ENCODE measurements at places on chromosomes 1 and 21. TPM values are rescaled to one million over a fixed set of nuclear protein-coding genes. Genes with fewer than 3 reads are reported as not detected.

RNU1-4 gene
- total RNA-seq: under 0.01 TPM

TIMM17A gene
- 52.6 TPM for total RNA-seq

ST6GALNAC5 gene
- 0.83 TPM for total RNA-seq

CYP4B1 gene
- total RNA-seq: not detected

F13B gene
- not detected for total RNA-seq

SHISA4 gene
- 27.0 TPM for total RNA-seq

ADGRL2 gene
- 378 TPM for total RNA-seq

CNIH3 gene
- 21.2 TPM for total RNA-seq

THEM5 gene
- not detected for total RNA-seq

OR10J1 gene
- not detected for total RNA-seq

SETSIP gene
- total RNA-seq: not detected

AKR7A3 gene
- total RNA-seq: 0.59 TPM

SLC9C2 gene
- total RNA-seq: 0.03 TPM

ILF2 gene
- 101 TPM for total RNA-seq

ELOVL1 gene
- total RNA-seq: 60.1 TPM

TEX38 gene
- not detected for total RNA-seq

MYOC gene
- 0.13 TPM for total RNA-seq

OLFML3 gene
- 24.8 TPM for total RNA-seq

ADAMTSL4 gene
- 13.4 TPM for total RNA-seq

UAP1 gene
- total RNA-seq: 161 TPM

PROK1 gene
- total RNA-seq: not detected

HHIPL2 gene
- 0.23 TPM for total RNA-seq

NBPF20 gene
- 10.0 TPM for total RNA-seq

SPRR5 gene
- not detected for total RNA-seq

SPTA1 gene
- under 0.01 TPM for total RNA-seq

SPRR1B gene
- total RNA-seq: not detected

IFI44L gene
- total RNA-seq: 3.8 TPM

CA6 gene
- total RNA-seq: not detected

KCNN3 gene
- total RNA-seq: 0.07 TPM

TRAPPC3 gene
- 61.5 TPM for total RNA-seq

EXTL1 gene
- total RNA-seq: 0.20 TPM

RGS8 gene
- not detected for total RNA-seq

LCE1D gene
- not detected for total RNA-seq

PITHD1 gene
- total RNA-seq: 32.7 TPM

ZBTB8B gene
- total RNA-seq: 0.07 TPM

ERG gene
- total RNA-seq: 26.9 TPM

TACSTD2 gene
- total RNA-seq: 0.26 TPM

ADCY10 gene
- total RNA-seq: under 0.01 TPM

HAO2 gene
- not detected for total RNA-seq

MAP1LC3C gene
- 0.13 TPM for total RNA-seq

TDRD5 gene
- total RNA-seq: not detected

OLIG2 gene
- total RNA-seq: not detected

DCDC2B gene
- total RNA-seq: not detected

NHLH1 gene
- 0.07 TPM for total RNA-seq

CFH gene
- total RNA-seq: 365 TPM

FAM110D gene
- not detected for total RNA-seq

KRTAP21-2 gene
- total RNA-seq: not detected

OR2L13 gene
- total RNA-seq: not detected

GPR25 gene
- not detected for total RNA-seq

DNAJC11 gene
- 44.4 TPM for total RNA-seq

NCAM2 gene
- total RNA-seq: 9.1 TPM

SPRR2B gene
- not detected for total RNA-seq

ATP1A4 gene
- total RNA-seq: not detected

GPR137B gene
- total RNA-seq: 15.8 TPM

IL10RB gene
- total RNA-seq: 46.7 TPM

GLIS1 gene
- 1.4 TPM for total RNA-seq

CRYBG2 gene
- not detected for total RNA-seq

Data from smooth muscle cell of the pulmonary artery (primary cell).